Bronchus fibroblast of lung (primary cell): ENCODE measurements at places on chromosomes 11 and 22. TPM values are rescaled to one million over a fixed set of nuclear protein-coding genes. Genes with fewer than 3 reads are reported as not detected.

The CD6 gene
- total RNA-seq: not detected in 2 replicates

The MOGAT2 gene
- not detected in 2 replicates for total RNA-seq

The TRIM29 gene
- not detected in 2 replicates for total RNA-seq

The DLG2 gene
- 0.17 and 0.45 TPM in 2 replicates for total RNA-seq

The GPR83 gene
- total RNA-seq: under 0.01 TPM in 1 of 2 replicates, not detected in the other

The SLC16A8 gene
- total RNA-seq: 0.17 TPM in 1 of 2 replicates, not detected in the other

The GGTLC2 gene
- not detected in 2 replicates for total RNA-seq

The JAML gene
- total RNA-seq: not detected in 2 replicates

The DENND6B gene
- 1.2 and 1.3 TPM in 2 replicates for total RNA-seq

The CCDC89 gene
- total RNA-seq: 4.0 and 5.2 TPM in 2 replicates

The SYT13 gene
- total RNA-seq: not detected in 2 replicates

The SMTNL1 gene
- not detected in 2 replicates for total RNA-seq

The PGA5 gene
- total RNA-seq: not detected in 2 replicates

The CAPN1 gene
- total RNA-seq: 166 and 228 TPM in 2 replicates

The FOLR1 gene
- total RNA-seq: not detected in 2 replicates

The CREB3L1 gene
- 34.6 and 37.0 TPM in 2 replicates for total RNA-seq

The HEPHL1 gene
- total RNA-seq: not detected in 2 replicates
